ENCODE measurements at places on chromosomes 13 and 19.

GRCh38 chr13:112574416-112574815 lies 13.5 kb downstream of the TUBGCP3 start:
- DNase-seq, result no peak

GRCh38 chr19:51246164-51246552 lies 4.7 kb upstream of the SIGLECL1 start:
- DNase-seq, result peak; percentile 94

- no peak for DNase-seq
These were observed 10.8 kb downstream of the CEACAM18 start for GRCh38 chr19:51489113-51489512.

DNA sequence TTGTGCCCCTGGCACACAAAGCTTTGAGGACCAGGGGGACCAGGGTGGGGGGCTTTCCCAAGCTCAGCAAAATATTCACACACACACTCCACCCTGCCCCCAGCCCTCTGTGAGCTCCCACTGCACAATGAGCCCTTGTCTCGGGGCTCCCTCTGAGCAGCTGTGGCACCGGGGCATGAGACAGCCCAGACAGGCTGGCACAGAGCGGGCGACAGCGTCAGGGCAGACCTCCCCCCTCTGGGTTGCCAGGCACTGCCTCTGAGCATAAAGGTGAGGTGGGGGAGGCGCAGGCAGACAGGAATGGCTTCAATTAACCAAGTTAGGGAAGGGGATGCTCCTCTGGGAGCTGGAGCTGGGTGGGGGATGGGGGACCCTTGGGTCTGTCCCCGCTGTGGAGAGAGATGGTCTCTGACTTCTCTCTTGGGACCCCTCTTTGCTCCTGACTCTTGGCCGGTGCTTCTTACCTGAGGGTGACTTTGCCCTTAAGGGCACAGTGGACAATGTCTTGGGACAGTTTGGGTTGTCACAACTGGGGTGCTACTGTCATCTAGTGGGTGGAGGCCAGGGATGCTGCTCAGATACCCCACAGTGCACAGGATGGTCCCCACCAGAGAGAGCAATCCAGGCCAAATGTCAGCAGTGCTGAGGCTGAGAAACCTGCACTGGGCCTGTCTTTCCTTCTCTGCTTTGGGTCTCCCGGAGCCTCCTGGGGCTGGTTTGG lies 30.3 kb downstream of the LYL1 start:
- no peak for DNase-seq

DNA sequence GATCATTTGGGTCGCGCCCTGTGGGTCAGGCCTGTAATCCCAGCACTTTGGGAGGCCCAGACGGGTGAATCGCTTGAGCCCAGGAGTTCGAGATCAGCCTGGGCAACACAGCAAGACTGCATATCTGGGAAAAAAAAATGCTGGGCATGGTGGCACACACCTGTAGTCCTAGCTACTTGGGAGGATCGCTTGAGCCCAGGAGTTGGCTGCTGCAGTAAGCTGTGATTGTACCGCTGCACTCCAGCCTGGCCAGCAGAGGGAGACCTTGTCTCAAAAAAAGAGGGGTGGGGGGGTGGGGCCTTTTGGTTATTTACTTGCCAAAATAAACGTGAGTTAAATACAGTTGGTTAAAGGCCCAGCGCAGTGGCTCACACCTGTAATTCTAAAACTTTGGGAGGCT lies 9.8 kb upstream of the ZNF544 start:
- DNase-seq, result no peak

DNA sequence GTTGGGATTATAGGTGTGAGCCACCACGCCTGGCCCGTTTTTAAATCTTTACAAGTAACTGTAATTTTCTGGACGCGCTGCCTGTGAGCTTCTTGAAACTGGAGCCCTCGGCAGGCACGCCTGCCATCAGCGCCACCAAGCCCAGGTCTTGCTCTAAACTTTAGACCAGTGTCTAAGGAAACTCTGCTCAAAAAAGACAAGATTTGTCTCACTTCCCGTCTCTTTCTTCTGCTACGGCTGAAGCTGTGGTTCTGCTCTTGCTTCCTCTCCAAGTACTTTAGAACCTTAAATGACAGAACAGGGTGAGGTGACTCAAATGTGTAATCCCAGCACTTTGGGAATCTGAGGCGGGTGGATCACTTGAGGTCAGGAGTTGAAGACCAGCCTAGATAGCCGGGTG lies 24.9 kb downstream of the RCN3 start:
- no peak for DNase-seq

GRCh38 chr19:45527731-45528130 lies 20.5 kb downstream of the VASP start:
- no peak for DNase-seq

DNA sequence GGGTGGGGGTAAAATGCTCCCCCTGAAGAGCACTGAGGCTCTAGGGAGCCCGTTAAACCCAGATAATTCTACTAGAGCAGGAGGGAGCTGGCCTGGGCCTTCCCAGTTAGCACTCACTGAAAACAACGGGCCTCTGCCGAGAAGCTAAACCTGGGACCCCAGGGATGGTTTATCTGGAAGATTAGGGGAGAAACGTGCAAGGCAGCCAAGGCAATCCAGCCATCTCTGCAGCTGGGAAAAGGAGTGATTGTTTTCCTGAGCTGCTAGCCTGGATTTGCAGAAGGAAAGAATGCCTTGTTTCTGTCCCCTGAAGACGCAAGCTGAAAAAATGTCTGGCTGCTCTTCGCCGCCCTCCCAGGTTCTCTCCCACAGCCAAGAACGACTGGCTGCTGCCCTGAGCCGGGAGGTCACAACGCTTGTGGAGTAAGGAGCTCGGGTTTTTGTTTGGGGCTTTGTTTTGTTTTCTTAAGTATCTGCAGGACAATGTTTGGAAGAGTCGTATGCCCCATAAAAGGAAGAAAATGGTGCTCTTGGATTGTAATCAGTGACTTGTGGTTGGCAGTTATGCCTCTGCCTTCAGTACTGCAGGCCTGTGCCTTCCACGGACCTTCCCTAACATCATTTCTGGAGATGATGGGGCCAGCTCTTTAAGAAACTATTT lies 31.5 kb downstream of the COL4A2 start:
- no peak for DNase-seq

DNA sequence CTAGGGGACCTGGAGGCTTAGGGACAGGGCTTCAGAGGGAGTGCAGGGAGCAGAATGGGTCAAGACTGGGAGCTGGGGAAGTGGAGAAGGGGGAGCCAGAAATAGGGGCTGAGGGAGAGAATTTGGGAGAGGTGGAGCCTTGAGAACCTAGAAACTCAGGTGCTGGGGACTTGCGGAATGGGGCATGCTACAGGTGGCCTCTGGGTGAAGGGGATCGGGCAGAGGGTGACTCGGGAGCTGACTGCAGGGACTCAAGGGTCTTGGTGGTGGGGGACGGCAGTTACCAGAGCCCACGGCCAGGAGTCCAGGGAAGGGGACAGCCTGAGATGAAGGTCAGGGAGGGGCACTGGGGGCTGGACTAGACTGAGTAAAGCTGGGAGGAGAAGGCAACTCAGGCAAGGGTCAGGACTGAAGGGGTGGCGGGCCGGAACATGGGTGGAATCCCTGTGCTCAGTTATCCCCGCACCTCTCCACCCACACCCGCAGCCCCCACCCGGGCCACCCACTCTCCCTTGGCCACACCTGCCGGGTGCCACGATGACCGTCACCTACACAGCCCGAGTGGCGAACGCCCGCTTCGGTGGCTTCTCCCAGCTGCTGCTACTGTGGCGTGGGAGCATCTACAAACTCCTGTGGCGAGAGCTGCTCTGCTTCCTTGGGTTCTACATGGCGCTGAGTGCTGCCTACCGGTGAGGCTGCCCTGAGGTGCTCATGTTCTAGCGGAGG lies 628 bp downstream of the BEST2 start:
- no peak for DNase-seq

DNA sequence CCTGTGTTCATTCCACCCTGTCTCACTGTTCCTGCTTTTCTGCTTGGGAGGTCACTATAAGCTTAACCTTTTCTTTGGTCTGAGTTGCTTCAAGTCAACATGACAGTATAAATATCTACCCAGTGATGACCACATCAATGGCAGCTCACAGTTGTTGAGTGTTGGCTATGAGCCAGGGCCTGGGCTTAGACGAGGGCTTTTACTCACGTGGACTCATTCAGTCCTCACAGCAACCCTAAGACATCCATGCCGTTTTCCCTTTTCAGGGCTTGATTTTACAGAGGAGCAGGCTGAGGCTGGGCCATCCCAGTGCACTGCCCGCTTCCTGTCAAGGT lies 10.2 kb upstream of the CCDC97 start:
- DNase-seq, result no peak

- DNase-seq, result peak; percentile 23
These were observed 750 bp downstream of the RAB20 start for GRCh38 chr13:110560601-110561343.

GRCh38 chr13:32391101-32391619 lies 36.8 kb downstream of the N4BP2L1 start:
- DNase-seq, result no peak

DNA sequence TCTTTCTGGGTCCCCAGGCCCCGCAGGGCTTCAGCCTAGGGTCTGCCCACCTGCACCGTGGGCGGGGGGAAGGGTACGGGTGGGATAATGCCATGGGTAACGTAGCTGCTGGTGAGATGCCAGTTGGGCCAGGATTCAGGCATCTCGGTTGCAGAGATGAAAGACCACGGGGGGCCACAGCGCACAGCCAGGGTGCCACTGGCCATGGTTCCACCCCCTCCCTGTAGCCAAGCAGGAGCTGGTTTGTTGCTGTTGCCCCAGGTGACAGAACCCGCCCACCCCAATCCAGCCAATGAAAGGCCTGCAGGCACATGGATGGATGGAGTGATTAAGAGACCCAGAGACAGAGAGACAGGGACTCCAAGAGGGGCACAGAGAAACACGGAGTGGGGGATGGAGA lies 1.0 kb upstream of the CGB7 start:
- DNase-seq, result no peak

GRCh38 chr13:20127562-20128458 lies 33.0 kb downstream of the GJA3 start:
- no peak for DNase-seq

DNA sequence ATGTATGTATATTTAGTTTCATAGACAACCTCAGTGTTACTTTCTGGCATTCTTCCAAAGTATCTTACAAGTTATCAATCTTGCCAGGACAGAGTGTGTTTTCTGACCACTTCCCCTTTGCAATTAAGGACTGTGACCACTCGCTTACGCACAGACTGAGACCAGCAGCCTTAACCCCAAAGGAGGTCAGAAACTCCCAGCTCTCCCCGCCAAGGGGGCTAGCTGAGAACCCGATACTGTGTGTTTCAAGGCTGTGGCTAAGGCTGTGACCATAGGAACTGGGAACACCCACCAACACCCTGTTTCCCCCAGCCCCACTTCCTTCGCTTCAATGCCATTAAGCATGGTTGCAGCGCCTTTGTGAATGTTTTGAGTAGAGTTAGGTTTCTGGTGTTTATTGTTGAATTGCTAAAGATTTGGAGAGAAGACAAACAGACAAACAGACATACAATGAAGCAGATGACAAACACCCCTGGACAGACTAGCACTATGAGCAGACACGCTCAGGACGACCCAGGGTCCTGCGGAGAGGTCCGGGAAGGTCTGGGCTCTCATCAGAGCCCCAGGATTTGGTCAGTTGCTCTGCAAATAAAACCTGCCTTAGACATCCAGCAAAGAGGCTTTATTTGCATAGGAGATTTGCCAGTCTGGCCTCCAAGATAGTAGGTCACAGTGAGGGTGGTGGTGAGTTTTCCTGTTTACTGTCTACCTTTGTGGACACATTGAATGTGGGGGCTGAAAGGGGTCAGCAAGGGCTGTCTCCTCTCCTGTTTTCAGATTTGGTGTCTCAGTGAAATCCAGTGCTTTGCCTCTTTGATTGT lies 25.0 kb upstream of the TNFSF11 start:
- DNase-seq, result peak; percentile 37

- peak; percentile 85 for DNase-seq
These were observed 11.5 kb upstream of the CAPNS1 start for GRCh38 chr19:36128392-36128736.

DNA sequence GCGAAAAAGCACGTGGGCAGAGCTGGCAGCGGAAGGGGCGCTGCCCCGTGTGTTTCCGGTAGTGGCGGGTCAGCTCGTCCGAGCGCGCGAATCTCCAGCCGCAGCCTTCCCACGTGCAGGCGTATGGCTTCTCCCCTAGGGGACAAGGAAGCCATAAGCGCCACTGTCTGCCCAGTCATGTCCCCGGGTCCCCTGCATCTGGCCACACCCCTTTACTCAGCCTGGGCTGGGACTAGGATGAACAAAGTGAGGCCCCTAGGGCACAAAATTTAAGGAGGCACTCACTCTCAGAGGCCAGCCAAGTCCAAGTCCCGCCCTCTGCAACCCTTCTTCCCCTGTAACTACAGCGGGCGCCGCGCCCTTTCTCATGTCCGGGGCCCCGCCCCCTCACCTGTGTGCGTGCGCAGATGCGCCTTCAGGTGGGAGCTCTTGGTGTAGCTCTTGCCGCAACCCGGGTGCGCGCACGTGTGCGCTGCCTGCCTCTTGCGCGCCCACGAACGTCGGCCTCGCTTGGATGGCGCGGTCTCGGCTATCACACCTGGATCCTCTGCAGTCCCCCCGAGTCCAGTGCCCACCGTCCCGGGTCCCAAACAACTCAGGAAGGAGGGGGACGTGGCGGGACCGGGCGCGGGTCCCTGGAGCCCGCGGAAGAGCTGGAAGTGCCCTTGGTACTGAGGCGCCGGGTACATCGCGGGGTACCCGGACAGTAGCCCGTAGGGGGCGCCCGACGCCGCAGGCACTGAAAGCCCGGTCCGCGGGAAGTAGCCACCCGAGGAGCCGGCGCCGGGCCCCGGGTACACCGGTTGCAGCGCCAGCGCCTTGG lies 1.9 kb downstream of the KLF1 start:
- DNase-seq, result peak; percentile 71

DNA sequence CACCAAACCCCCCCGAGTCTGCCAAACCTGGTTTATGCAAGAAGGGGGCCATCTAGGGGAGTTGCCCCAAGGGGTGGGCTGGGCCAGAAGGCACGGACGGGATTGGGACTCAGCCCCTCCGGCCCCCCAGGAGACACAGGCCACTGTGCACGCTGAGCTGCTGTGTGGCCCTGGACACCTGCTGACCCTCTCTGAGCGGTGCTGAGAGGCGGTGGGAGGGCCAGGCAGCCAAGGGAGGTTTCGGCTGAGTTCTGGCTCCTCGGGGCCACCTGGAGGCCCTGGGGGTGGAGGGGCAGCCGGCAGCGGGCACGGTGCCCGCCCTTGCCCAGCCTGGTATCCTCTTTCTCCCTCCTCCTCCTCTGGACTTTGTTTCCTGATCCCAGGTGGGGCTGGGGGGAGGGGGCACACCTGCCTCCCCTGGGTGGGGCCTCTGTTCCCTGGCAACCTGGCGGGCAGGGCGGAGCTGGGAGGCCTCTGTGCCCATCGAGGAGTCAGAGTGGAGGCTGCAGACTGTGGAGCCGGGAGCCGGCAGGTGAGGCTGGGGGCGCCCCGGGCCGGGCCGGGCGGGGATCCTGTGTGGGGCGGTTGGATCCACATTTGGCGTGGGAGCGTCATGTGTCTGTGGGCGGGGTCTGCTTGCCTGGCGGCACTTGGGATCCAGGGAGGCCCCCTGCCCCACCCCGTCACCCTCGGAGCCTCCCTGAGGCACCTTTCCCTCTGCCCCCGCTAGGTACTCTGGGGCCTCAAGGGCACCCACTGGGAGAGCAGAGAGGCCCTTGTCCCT lies at the start of gene MISP:
TSS of gene MISP (plus strand) at position 473 of the 784 bp plus-strand sequence. CDS start 5,835 bp downstream, outside the sequence.
- no peak for DNase-seq

DNA sequence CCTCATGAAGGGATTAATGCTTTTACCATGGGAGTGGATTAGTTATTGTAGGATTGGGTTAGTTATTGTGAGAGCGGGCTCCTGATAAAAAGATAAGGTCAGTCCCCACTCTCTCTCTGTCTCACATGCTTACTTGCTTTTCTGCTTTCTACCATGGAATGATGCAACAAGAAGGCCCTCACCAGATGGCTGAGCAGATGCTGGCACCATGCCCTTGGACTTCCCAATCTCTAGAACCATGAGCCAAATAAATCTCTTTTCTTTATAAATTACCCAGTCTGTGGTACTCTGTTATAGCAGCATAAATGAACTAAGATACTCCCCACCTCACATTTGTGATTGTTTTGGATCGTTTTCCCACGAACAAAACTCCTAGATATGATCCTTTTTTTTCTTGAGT lies 353.8 kb downstream of the DNAJC15 start:
- DNase-seq, result no peak

Measured in Kasumi-1 (cell line).